ENCODE measurements at places on chromosomes 6 and 20.

- DNase-seq: no peak
Observed at GRCh38 chr6:47238456-47238995, 71.2 kb downstream of the TNFRSF21 start.

GRCh38 chr6:106048336-106048735, 37.8 kb upstream of the PRDM1 start:
- DNase-seq: no peak

DNA sequence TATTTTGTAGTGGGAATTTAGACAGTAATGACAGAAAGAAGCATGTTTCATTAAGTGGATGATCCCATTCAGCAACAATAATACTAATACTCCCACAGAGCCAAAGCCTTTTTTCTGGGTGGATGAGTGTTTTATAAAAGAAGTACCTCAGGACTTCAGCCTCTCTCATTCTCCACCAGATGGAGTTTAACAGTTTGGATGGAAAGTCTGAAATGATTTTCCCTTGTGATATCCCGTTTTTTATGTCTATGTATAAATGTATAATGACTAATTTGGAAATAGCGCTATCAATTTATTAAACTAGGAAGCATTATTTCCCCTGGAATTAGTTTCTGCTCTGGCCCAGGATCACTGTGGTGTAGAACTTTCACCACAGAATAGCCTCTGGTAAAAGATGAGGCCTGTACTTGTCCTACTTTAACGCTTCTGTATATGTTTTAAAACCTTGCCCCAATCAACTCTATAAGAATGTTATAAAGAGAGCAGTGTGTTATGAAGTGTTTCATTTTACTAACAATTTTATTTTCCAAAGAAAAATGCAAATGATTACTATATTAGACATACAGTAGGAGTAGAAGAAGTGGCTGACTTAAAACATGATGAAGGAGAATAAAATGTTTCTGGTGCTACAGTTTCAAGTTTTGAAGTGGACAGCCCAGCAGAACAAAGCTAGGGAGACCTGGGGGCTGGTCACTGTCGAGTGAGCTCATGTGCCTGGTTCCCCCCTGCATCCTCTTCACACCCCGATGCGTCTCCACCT, 135.6 kb downstream of the HIVEP1 start:
- no peak for DNase-seq

DNA sequence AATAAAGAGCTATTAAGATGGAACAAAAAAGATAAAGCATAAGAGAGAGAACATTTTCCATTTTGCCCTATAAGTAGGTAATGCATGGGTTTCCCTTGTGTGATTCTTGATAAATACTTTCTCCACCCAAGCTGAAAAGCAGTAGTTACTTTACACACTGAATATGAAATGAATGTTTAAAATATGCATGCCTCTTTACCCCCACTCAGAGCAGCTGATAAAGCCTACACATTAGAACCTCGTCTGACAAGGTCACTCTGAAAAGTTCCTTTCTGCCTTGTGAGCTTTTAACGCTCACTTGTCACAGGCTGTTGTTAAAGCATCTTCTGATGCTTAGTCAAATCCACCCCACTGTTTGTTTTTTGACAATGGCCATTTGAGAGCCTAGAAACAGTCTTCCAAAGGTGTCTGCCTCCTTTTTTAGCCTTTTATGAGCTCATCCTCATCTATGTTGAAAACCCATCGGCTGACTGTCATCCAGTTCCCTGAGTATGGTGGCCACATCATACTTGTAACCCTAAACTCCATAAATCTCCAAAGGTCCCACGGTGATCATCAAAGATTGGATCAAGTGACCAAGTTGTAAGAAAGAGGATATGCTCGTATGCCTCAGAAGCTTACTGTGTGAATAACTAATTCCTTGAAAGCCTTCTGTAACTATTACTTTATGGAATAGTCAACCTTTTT, 102.8 kb downstream of the ATXN1 start:
- no peak for DNase-seq

GRCh38 chr6:122116835-122117627, 282.4 kb upstream of the HSF2 start:
- no peak for DNase-seq

- DNase-seq: peak; percentile 34
Observed at GRCh38 chr6:123415844-123416468, 220.8 kb downstream of the TRDN start.

- DNase-seq: no peak
Observed at GRCh38 chr6:14550410-14550809, 432.8 kb downstream of the CD83 start.
